ENCODE measurements at places on chromosomes 3 and 15. TPM values are rescaled to one million over a fixed set of nuclear protein-coding genes. Genes with fewer than 3 reads are reported as not detected.

The RTP4 gene
- 4.4 TPM for total RNA-seq

The SLC7A14 gene
- not detected for total RNA-seq

The CDHR4 gene
- not detected for total RNA-seq

The GREM1 gene
- total RNA-seq = not detected

The FBXL22 gene
- 0.65 TPM for total RNA-seq

The LRRIQ4 gene
- total RNA-seq = not detected

The TUSC7 gene
- not detected for total RNA-seq

GRCh38 chr3:65169961-65170360, 482.2 kb upstream of the ADAMTS9 start:
- H3K27me3 ChIP-seq = no peaks in the 10 kb centered on the region
- no peak overlapping the region for H3K27ac ChIP-seq
- no peaks in the 10 kb centered on the region for H3K4me1 ChIP-seq
- H3K36me3 ChIP-seq = no peaks in the 10 kb centered on the region

DNA sequence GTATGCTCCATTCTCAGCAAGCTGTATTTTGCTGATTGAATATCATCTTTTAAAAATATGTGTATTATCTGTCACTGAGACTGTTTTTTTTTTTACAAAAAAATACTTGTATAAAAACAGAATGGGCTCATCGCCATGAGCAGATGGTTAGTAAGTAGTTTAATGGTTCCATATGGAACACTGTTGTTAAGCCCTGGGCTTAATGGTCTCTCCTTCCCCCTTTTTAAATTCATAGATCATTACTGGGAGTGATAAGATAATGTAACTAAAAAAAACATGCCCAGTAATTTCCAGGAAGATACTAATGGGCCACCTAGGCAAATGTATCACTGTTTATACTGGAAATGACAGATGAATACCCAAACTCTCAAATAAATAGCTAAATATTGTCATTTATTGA, 95.3 kb upstream of the TPRG1 start:
- H3K4me1 ChIP-seq = no peaks in the 10 kb centered on the region
- no peaks in the 10 kb centered on the region for H3K36me3 ChIP-seq

DNA sequence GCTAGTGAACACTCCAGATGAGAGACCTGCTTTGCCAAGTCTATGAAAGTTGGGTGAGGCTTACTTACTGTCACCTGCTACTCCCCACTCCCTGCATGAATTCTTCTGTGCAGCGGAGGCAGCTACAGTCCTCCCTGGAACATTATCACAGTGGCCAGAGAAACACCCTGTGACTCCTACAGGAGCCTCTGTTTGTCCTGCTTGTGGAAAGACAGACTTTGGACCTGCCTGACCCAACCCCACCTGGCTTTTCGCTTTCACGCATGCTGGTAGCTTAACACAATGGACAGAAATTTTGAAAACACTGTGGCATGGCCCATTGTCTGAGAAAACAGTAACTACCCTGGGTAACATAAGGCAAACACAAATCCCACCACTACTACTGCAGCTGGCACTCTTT, 1565.5 kb upstream of the CADM2 start:
- H3K27me3 ChIP-seq = no peaks in the 10 kb centered on the region
- no peaks in the 10 kb centered on the region for H3K4me1 ChIP-seq
- DNase-seq = no peak
- H3K4me3 ChIP-seq = no peak overlapping the region
- no peaks in the 10 kb centered on the region for H3K36me3 ChIP-seq
- no peak overlapping the region for H3K27ac ChIP-seq

- DNase-seq = no peak
- H3K27me3 ChIP-seq = no peaks in the 10 kb centered on the region
- H3K36me3 ChIP-seq = no peaks in the 10 kb centered on the region
- H3K4me3 ChIP-seq = no peak overlapping the region
- no peak overlapping the region for H3K27ac ChIP-seq
These were observed 16.9 kb downstream of the FAM43A start for GRCh38 chr3:194702545-194702944.

DNA sequence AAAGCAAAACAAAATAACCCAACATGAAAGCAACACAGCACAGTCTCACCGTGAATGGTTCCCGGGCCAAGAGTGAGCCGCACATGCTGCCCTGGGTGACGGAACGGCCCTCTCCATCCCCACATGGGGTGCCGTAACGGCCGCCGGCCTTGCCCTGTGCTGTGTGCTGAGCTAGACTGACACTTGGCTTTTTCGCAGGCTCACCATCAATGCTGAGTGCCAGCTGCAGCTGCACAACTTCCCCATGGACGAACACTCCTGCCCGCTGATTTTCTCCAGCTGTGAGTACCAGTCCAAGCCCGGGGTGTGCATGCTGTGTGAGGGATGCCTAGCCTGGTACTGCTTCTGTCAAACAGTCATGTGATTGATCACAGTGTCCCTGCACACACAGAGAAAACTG, 357.6 kb downstream of the GABRG3 start:
- H3K4me3 ChIP-seq = no peak overlapping the region
- no peak for DNase-seq
- no peaks in the 10 kb centered on the region for H3K4me1 ChIP-seq
- no peak overlapping the region for H3K27ac ChIP-seq

- no peak for DNase-seq
- no peaks in the 10 kb centered on the region for H3K27me3 ChIP-seq
- H3K4me1 ChIP-seq = no peaks in the 10 kb centered on the region
- no peaks in the 10 kb centered on the region for H3K36me3 ChIP-seq
These were observed 29.0 kb upstream of the NR2E3 start for GRCh38 chr15:71781179-71781964.
